Fibroblast of villous mesenchyme (primary cell): ENCODE measurements at places on chromosomes 1 and 21. TPM values are rescaled to one million over a fixed set of nuclear protein-coding genes. Genes with fewer than 3 reads are reported as not detected.
A peak's percentile ranks its signal among the peaks of the same experiment; 100 is the strongest.

DNA sequence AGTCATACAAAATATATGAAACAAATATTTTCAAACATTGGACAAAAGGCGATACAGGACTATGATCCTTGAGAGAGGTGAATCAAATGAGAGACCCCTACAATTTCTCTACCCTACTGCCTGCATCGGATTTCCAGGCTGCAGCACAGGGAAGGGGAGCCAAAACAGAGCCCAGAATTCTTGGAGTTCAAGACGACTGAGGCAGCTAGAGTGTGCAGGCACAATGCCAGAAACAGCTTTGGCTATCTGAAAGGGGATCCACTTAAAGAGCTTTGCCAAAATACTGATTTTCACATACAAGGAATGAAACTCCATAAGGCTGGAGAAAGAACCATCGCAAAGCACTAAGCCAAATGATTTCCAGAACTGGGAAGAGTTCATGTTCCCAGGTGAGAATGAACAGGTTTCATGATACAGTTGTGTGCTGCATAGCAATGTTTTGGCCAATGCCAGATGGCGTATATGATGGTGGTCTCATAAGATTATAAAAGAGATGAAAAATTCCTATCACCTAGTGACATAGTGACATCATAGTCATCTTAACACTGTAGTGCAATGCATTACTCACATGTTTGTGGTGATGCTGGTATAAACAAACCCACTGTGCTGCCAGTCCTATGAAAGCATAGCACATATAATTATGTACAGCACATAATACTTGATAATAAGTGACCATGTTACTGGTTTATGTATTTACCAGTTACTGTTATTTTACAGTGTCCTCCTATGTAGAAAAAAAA lies 77.5 kb downstream of the KCND3 start:
- no peak for DNase-seq

DNA sequence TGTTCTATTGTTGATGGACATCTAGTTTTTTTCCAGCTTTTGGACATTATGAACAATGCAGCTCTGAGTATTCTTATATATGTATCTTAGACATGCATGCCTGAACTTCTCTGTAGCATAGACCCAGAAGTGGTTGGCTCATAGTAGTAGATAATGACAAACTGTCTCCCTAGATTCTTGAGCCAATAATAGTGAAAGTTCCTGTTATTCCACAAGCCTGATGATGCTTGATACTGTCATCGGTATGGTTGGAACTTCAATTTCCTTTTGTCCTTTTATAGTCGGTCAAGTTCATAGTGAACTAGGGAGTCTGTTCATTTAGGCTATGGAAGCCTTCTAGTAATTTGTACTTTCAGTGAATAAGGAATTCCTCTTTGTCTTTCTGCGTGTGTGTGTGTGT lies 56.8 kb downstream of the MTR start:
- no peak for DNase-seq

DNA sequence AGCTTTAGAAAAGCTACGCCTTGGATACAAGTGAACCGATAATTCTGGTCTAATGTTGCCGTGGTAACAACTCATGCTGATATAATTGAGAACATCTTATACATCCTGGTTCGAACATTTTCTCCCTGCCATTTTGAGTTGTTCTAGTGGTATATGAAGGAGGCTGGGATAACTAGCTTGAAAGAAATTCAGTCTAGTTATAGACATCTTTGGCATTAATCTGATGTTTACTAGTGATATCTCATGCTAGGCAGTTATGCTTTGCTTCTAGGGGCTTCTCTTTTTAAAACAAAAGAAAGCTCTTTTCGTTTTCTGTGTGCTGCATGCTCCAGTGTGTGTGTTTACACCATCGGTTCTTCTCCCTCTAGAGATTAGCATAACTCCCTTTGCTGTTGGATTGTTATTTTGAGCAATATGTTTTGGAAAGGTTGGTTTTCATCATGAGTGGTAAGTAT lies 20.5 kb downstream of the PRKACB start:
- DNase-seq = peak; percentile 25

DNA sequence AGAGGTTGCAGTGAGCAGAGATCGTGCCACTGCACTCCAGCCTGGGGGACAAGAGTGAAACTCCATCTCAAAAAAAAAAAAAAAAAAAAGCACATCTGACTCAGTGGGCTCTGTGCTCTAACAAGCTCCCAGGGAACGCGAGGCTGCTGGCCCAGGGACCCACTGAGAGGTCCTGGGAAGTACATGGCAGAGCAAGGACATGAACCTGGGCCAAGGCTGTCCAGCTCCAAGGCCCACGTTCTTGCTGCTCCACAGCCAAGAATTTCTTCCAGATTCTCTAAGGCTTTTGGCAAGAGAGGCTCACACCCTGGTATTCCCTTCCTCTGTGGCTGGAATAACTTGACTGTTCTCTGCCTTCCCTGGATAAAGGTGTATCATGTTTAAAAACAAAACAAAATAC lies 15.4 kb upstream of the AGTRAP start:
- no peak for DNase-seq

GRCh38 chr1:89503690-89504089 lies 20.9 kb upstream of the LRRC8B start:
- DNase-seq = no peak

- DNase-seq = no peak
These were observed 35.0 kb upstream of the HUNK start for GRCh38 chr21:31837618-31838390.

GRCh38 chr1:68590473-68590872 lies 93.6 kb upstream of the DEPDC1 start:
- DNase-seq = no peak

DNA sequence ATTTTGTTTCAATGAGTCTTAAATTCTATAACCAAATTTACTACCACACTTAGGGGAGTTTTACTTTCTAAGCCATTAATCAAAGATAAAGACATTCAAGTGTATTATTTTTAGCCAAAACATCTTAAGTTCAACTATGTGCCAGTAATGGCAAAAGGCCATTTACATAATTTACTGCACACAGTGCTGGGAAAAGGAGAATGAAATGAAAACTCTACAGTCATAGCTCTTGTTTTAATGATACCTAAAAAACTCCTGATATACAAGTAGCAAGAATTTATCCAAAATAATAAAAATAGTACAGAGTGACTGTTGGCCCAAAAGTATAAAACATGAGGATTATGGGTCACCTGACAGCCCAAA lies 42.4 kb upstream of the C1orf198 start:
- no peak for DNase-seq

- no peak for DNase-seq
These were observed 12.9 kb downstream of the LDLRAD2 start for GRCh38 chr1:21824926-21825325.

LIN9 gene
- total RNA-seq = 4.2 and 5.6 TPM in 2 replicates

GJA9 gene
- not detected in 2 replicates for total RNA-seq

OR2T10 gene
- not detected in 2 replicates for total RNA-seq
